Activated CD8-positive, alpha-beta memory T cell treated with anti-CD3 and anti-CD28 coated beads for 1 hour (primary cell): ENCODE measurements at places on chromosomes 1 and 21.

DNA sequence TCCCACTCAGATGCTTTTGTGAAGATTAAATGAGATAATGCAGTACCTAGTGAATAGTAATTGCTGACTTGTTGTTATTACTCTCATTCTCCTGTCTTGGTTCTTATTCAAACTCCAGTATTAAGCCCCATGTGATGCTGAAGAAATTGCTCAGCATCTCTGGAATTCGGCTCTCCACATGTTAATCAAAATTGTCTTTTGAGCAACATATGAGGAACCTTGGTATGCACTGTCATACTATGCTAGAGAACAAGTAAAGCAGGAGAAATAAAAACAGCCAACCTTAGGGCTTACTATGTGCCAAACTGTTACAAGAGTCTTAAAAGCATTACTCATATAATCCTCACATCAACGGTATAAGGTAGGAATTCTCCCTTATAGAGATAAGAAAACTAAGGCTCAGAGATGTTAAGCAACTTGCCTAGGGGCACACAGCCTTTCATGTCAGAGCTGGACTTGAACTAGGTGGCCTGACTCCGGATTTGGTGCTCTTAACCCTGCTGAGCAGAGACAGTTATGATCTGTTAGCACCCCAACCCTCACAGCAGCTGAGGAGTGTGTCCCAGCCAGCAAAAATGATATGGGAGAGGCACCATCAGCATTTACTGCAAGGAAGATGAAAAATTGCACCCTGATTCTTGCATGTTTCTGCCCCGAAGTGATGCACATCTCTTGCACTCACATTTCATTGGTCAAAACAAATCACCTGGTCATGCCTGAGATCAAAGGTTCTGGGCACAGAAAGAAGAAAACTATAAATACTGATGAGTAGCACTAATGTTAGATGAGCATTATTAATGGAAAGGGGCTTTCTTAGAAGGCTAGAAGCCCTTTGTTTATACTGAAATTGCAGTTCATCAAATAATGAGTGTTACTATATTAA lies 102.3 kb downstream of the OMA1 start:
- DNase-seq: no peak

GRCh38 chr1:86971778-86972177 lies 57.3 kb downstream of the HS2ST1 start:
- DNase-seq: no peak

GRCh38 chr1:186059752-186060151 lies 315.3 kb downstream of the TPR start:
- DNase-seq: no peak

- DNase-seq: no peak
Observed at GRCh38 chr1:226603858-226604559, 55.4 kb downstream of the STUM start.

DNA sequence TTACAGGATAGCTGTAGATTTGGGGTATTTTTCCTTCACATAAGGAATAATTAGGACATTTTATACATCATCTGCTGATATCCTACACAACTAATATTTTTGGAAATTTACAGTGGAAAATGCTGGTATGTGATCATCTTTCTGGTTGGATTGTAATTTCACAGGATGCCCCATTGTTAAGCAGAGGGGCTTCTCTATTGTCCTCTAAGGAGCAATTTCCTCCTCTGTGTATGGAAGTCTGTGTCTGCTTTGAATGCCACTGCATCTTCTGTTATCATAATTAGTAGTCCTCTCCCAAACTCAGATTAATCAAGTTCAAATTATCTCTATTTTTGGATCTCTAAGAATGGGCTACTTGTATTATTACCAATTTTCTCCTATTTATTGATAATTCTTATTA lies 988.1 kb upstream of the B3GALT2 start:
- no peak for DNase-seq

DNA sequence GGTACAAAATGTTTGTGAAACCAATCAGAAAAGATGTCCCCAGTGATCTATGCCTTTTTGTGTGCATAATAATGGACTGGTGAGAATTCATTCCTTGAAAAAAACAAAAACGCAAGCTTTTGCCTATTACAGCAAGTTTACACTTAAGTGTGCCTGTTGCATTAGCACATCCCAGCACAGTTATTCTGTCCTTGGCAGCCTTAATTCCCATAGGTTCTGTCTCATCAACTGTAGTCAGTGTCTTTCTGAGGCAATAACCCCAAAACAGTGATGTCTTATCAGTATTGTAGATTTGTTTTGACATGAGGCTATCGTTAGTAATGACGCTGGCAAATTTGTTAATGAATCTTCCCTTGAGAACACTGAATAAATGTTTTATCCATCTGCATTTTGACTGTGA lies 109.9 kb upstream of the KCTD3 start:
- no peak for DNase-seq

GRCh38 chr1:152878042-152878441 lies at the start of gene SMCP:
TSS of gene SMCP (plus strand) at chr1:152878322. CDS start at chr1:152884423, 6,101 bp downstream.
- no peak for DNase-seq

- DNase-seq: no peak
Observed at GRCh38 chr1:171090604-171091003, at the start of gene FMO3. TSS of gene FMO3 (plus strand) at chr1:171090905. CDS start at chr1:171092659, 1,754 bp downstream.

DNA sequence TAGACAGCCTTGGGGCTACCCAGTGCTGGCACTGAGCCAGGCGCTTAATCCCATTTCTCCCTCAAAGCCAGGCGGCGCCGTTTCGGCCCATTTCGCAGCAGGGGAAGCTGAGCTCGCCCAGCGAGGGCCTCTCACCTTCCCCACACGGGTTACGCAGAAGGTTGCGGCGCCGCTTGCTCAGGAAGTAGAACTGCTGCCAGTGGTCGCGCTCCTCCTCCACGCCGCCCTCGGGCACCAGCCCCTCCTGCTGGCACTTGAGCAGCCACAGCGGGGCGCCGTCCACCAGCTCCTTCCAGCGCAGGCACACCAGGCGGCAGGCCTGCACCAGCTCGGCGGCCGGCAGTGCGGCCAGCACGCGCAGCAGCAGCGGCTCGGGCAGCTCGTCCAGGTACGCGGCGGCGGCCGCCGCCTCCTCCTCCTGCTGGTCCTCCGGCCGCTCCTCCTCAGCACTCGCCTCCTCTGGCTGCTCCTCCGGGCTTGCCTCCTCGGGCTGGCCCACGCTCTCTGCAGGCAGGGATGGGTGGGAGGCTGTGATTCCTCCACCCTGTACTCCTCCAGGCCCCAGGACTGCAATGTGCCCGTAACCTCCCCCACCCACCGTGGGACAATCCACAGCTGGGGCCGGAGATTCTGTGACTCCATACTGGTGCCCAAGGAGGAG lies 3.8 kb downstream of the FBXO2 start:
- peak; percentile 41 for DNase-seq

DNA sequence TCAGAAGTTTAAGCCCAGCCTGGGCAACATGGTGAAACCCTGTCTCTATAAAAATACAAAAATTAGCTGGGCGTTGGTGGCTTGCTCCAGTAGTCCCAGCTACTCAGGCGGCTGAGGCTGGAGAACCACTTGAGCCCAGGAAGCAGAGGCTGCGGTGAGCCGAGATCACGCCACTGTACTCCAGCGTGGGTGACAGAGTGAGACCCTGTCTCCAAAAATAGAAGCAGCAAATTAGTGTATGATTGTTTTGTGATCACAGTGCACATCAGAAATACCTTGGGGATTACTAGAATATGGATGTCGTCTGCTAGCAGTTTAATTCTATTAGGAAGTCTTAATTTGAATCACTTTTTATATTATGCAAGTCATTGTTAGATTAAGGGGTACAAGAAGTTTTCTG lies 59.0 kb downstream of the ZBTB17 start:
- no peak for DNase-seq

GRCh38 chr1:154460695-154461260 lies 41.2 kb upstream of the TDRD10 start:
- no peak for DNase-seq

DNA sequence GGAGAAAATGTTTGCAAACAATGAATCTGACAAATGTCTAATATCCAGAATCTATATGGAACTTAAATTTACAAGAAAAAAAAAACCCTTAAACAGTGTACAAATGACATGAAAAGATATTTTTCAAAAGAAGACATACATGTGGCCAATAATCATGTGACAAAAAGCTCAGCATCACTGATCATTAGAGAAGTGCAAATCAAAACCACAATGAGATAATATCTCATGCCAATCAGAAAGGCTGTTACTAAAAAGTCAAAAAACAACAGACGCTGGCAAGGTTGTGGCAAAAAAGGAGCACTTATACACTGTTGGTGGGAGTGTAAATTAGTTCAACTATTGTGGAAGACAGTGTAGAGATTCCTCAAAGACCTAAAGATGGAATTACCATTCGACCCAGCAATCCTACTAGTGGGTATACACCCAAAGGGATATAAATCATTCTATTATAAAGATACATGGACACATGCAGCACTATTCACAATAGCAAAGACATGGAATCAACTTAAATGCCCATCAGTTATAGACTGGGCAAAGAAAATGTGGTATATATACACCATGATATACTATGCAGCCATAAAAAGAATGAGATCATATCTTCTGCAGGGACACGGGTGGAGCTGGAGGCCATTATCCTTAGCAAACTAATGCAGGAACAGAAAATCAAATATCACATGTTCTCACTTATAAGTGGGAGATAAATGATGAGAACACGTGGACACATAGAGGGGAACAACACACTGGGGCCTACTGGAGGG lies 123.2 kb downstream of the PTPRC start:
- DNase-seq: no peak

GRCh38 chr21:34559089-34559631 lies 47.1 kb upstream of the KCNE1 start:
- no peak for DNase-seq

DNA sequence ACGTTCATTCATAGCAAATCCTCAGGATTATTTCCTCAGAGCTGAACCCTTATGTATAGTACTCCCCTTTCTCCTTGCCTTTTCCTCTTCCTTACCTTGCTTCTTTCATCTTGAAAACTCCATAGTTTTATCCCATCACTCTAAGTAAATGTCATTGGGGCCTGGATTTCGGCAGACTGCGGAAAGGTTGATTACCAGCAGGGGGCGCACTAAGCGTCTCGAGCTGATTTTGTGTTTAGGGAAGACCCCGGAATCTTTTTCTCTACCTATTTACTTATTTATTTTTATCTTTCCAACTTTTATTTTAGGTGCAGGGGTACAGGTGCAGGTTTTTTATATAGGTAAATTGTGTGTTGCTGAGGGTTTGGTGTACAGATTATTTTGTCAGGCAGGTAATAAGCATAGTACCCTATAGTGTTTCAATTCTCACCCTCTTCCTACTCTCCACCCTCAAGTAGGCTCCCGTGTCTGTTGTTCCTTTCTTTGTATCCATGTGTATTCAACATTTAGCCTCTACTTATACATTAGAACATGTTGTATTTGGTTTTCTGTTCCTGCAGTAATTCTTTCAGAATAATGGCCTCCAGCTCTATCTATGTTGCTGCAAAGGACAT lies 11.4 kb upstream of the MTARC1 start:
- DNase-seq: peak; percentile 14

DNA sequence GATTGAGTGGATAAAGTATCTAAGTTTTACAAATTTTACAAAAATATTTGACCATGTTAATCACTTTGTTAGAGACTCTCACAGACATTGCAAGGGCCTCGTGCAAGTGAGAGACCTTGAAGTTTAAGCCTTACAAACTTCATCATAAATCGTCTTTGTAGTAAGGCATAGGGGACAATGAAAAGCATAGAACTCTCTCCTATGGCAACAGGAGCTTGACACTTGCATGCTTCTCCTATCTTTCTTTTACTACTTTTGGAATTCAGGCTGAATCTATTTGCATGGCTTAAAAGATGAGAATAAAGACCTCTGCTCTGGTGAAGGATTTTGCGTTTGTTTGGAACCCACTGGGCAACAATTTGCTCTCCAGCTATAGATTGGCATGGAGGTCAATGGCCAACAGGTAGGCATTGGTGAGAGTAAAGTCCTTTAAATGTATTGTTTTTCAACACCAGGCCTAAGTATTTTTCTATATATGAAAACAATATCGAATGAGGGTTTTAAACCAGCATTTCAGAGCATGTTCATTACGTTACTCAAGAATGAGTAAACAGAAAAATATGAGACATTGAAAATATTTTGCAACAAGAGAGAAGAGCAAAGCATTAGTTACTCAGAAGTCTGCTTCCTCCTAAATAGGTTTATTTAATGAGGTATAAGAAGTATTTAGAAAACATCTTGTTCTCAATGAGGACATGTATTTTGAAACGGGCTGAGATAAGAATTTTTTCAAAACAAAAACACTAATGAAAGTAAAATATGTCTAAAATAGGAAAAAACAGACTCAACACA lies 192.2 kb downstream of the TGFB2 start:
- no peak for DNase-seq
